ENCODE measurements at places on chromosomes 1 and 21.

DNA sequence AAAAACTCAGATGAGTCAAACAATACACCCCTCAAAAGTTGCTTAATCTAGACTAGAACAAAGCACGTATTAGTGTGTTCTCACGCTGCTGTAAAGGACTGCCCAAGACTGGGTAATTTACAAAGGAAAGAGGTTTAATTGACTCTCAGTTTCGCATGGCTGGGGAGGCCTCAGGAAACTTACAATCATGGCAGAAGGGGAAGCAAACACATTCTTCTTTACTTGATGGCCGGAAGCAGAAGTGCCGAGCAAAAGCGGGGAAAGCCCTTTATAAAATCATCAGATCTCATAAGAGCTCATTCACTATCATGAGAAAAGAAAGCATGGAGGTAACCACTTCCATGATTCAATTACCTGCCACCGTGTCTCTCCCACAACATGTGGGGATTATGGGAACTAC, 10.1 kb downstream of the JAM2 start:
- DNase-seq: no peak

DNA sequence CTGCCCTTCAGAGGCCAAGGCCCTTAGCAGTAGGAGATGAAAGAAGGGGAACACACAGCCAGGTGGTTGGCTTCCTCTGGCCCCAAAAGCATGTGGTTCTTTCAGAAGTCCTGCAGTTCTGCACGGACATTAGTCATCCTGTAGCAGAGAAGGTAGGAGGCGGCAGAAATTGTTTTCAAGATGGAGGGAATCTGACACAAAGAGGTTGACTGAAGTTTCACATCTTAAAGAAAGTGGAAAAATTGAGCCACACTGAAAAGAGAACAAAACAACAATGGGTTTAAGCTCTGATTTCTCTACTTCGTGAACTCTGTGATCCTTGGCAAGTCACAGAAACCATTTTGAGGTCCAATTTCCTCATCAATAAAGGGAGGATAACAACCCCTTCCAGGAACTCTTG, 125.3 kb upstream of the DNAH14 start:
- no peak for DNase-seq

GRCh38 chr1:58818976-58819375, 35.1 kb upstream of the JUN start:
- DNase-seq: no peak

GRCh38 chr1:58459911-58460310, 86.6 kb downstream of the OMA1 start:
- no peak for DNase-seq

DNA sequence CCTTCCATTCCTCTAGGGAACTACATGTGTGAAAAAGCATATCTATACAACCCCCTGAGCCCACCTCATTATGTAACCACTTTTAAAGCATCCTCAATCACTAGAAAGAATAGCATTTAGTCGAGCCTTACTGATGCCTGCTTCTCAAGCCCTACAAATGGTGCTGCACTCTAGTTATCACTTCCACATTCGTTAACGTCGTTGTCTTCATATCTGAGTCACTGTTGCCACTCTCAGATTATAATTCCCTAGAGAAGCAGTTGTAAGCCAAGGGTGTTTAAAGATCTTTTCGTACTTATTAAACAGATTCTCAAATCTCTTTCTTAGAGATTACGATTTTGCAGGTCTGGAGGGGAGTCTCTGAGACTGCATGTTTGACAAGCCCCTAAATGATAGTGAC, 16.5 kb downstream of the ATP1B1 start:
- no peak for DNase-seq

GRCh38 chr1:178060789-178061556, 32.9 kb upstream of the RASAL2 start:
- no peak for DNase-seq

GRCh38 chr1:218361298-218362065, 16.3 kb downstream of the TGFB2 start:
- no peak for DNase-seq

GRCh38 chr1:153503766-153504165, 32.0 kb downstream of the S100A6 start:
- no peak for DNase-seq

GRCh38 chr21:27422435-27422834, 455.5 kb upstream of the ADAMTS5 start:
- no peak for DNase-seq

DNA sequence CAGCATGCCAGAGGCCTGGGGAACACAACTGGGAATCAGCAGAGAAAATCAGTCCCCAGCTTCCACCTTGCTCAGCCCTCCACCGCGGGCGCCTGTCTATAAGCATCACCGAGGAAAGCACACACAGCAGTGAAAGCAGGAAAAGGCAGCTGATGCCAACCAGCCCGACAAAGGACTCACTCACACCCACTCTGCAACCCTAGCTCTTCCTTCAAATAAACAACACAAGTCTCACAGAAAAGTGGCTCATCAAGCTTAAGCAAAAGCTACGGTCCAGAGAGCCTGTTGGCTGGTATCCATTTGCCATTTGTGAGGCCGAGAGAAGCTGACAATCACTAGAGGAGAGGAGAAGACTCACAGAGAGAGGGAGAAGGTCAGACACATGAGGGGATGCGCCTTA, 27.1 kb downstream of the MRAP start:
- no peak for DNase-seq

- no peak for DNase-seq
Observed at GRCh38 chr1:197521118-197521739, 253.2 kb downstream of the CRB1 start.

GRCh38 chr1:240991230-240991629, 365.8 kb downstream of the RGS7 start:
- no peak for DNase-seq

- DNase-seq: no peak
Observed at GRCh38 chr1:228794173-228794572, 58.9 kb downstream of the RHOU start.

DNA sequence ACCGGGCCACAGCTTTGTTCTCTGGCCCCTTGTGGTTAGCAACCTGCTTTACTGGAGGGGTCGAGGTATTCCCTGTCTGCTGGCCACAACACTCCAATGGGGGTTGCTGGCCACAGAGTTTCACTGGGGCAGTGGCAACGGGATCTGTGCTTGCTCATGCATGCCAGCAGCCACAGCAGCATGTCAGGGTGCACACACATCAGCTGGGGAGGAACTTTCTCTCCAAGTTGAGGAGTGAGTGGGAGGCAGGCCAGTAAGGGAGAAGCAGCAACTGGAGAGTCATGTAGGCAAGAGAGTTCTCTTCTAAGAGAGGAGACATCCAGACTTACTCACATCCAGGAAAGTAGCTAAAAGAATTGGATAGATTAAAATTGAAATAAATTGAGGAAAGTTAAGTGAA, 38.0 kb downstream of the SAMD13 start:
- DNase-seq: no peak

DNA sequence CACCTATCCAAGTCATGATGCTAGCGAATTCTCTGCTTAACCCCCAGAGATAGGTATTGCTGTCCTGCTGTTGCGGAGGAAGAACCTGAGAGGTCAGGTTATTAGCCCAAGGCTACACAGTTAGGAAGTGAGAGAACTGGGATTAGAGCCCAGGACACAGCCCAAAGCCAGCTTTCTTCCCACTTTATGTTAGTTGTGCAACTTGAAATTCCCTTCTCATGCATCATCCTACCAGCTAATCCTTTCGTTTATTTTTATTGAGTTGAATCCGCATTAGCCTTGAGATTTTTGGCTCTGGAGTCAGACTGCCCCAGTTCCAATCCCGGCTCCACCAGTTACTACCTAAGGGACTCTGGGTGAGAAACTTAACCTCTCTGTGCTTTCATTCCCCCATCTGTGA, 65.4 kb downstream of the PLEKHA6 start:
- no peak for DNase-seq

GRCh38 chr1:14499312-14500040, 99.0 kb upstream of the KAZN start:
- no peak for DNase-seq

DNA sequence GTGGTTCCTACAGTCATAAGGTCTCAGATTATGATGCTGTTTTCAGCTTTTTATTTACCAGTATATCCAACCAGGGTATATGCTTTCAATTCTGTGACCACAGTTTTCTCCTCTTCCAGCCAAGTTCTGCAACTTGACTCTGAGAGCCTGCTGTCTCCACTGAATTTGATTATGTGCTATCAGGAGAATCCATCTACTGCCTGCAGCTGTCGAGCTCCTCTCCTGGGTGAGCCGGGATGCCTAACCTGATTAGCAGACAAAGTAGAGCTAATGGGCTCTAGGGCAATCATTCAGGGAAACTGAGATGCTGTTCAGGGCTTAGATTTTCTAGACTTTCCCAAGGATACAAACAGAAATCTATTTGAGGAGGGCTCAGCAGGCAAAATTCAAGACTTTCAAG, 271.5 kb upstream of the BEND5 start:
- no peak for DNase-seq

- DNase-seq: no peak
Observed at GRCh38 chr1:248924696-248925532, 18.9 kb downstream of the PGBD2 start.

DNA sequence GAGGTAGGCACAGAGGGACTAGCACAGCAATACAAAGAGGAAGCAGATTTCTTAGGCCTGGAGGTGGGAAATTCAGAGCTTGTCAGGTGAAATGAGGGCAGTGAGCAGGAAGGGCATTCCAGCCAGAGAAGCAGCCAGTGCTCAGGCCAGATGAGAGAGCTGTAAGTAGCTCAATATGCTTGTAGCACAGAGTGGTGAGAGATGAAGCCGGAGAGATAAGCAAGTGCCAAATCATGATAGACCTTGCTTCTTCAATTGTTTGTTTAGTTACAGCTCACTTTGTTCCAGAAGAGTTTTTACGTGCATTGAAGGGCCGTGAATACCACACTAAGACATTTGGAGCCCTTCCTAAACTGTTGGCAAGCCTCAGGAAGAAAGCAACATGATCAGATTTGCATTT, 42.0 kb upstream of the ADAMTS1 start:
- DNase-seq: no peak

DNA sequence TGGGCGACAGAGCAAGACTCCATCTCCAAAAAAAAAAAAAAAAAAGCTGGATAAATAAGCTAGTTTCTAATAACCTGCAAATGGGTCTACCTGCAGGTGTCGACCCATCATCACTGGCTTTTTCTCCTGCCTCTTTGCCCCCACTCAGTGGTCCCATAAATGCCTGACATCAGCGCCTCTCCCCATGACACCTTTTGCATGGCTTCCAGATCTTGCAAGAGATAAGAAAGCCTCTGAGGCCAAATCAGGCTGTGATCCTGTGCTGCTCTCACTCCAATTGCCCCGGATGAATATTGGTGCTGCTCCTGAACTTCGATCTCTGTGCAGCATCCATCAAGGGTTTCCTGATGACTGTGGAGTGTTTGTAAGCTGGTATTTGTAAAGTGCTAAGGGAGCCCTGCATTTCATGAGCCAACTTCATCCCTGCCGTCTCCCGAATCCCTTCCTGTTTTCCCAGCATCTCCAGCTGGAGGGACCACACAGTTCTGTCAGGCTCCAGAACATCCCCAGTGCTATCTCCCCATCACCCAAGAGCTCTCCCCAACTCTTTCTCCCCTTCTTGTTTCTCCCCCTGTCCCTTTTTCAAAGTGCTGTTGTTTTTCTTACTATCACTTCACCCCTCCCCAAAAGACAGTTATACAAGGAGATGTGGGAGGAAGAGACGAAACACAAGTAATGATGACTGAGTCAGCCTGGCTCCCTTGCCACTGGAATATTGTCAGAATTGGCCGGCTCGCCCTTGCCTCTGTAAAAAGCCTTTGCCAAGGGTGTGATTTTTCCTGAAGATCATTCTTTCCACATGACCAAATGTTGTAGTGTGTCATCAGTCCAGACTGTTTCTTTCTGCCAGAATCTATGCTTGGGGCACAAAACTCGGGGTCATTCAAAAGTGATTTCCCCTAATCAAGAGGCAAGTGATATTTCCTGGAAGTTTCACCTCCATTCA, 2.8 kb upstream of the EFHD2 start:
- no peak for DNase-seq

- DNase-seq: no peak
Observed at GRCh38 chr1:7576946-7577657, 194.0 kb upstream of the VAMP3 start.

DNA sequence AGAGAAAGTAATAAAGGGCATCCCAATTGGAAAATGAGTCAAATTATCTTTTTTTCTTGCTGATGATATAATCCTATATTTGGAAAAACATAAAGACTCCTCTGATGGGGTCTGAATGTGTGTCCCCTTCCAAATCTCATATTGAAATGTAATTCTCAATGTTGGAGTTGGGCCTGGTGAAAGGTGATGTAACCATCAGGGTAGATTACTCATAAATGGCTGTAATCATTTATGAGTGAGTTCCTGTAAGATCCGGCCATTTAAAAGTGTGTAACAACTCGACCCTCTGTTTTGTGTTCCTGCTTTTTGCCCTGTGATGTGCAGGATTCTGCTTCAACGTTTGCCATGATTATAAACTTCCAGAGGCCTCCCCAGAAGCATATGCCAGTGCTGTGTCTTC, 44.3 kb upstream of the MAP1LC3C start:
- DNase-seq: no peak

GRCh38 chr1:27521861-27522431, 32.0 kb upstream of the WASF2 start:
- DNase-seq: no peak

DNA sequence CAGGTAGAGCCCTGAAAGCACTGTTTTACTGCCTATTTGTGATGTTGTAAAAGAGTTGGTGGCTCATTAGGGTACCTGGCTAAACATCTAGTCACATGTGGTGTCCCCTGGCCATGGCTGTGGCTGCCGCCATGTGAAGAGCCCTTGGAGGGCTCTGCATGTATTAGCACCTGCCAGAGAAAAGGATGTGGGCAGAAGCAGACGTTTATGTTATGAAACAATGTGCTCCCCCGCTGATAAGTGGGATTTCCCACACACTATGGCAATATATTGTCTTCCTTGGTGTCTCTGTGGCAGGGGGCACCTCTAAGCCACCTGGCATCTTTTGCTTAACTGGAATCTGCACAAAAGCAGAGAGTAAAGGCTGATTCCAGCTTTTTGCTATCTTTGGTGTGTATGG, 9.6 kb downstream of the TENT5C start:
- no peak for DNase-seq

GRCh38 chr1:151478923-151479322, 19.6 kb upstream of the POGZ start:
- DNase-seq: no peak

GRCh38 chr1:74847715-74848114, 114.8 kb downstream of the TYW3 start:
- DNase-seq: no peak

DNA sequence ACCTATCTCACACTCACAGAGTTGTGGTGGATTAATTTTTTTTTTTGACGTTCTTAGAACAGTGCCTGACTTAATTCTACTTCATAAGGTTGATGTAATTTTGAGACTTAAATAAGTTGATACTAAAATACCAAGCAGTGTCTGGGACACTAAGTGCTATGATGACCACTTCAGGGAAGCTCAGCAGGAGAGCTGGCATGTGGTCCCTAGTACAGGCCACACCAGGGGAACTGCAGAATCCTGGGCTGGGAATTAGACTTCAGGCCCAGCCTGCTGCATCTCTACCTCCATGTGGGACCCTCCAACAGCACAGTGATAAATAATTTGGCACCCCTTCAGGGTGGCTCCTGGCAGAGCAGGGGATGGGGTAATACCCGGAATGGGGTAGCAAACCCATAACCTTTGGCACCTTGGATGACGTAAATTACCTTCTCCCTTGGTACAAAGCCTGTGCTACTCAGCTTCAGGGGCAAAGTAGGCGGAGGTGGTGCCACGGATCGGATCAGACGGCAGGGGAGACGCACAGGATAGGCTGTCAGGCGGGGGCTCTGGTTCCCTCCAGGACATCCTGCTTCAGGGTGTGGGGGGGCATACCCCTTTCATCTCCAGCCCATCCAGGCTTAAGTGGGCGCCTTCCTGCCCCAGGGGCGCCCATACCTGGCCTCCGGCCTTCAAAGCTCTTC, 4.8 kb downstream of the MFSD2A start:
- DNase-seq: no peak

- no peak for DNase-seq
Observed at GRCh38 chr21:43979654-43980053, 32.5 kb upstream of the TRAPPC10 start.

All from stimulated activated CD4-positive, alpha-beta T cell treated with anti-CD3 and anti-CD28 coated beads, TNF-alpha, amount 100 ng/mL, for 1 hour (primary cell).